ENCODE measurements at places on chromosomes 7 and 10.

DNA sequence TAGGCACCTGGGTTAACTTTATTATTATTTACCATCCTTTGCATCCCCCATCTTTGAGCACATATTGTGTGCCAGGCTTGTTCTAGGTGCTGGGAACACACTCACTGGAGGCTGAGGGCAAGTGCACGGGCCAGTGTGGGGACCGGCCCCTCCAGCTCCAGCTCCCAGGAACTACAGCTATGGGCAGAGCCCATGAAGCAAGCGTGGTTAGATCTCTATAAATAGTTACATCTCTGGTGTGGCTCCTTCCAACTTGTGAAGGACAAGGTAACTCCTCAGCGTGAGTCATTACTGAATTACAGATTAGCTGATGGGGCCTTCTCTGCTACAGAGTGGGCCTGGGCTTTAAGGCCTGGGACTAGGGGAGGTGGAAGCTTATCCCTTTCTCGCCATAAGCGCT is 583.5 kb downstream of the SDK1 start:
- DNase-seq = no peak

GRCh38 chr10:122657729-122658128 is 41.9 kb downstream of the C10orf120 start:
- no peak for DNase-seq

- no peak for DNase-seq
Measured at GRCh38 chr7:116692401-116693308, 20.7 kb downstream of the MET start.

DNA sequence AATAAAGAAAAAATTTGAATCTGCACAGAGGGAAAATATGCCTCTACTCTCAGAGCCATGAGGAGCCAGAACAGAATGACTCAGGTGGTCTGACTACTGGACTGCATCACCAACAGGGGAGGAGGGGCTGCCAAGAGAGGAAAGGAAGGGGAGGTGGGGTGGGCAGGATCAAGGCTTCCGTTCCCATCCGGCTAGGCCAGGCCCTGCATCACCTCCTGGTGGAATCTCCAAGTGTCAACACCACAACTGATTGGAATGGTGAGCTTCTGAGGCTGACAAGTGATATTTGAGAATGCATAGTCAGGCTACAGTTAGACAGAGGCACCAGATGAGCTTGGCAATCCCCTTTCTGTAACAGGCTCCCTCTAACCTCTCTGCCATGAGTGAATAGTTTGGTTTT is 10.4 kb upstream of the GPR26 start:
- DNase-seq = no peak

GRCh38 chr10:110556969-110557601 is 10.4 kb upstream of the SMC3 start:
- DNase-seq = no peak

DNA sequence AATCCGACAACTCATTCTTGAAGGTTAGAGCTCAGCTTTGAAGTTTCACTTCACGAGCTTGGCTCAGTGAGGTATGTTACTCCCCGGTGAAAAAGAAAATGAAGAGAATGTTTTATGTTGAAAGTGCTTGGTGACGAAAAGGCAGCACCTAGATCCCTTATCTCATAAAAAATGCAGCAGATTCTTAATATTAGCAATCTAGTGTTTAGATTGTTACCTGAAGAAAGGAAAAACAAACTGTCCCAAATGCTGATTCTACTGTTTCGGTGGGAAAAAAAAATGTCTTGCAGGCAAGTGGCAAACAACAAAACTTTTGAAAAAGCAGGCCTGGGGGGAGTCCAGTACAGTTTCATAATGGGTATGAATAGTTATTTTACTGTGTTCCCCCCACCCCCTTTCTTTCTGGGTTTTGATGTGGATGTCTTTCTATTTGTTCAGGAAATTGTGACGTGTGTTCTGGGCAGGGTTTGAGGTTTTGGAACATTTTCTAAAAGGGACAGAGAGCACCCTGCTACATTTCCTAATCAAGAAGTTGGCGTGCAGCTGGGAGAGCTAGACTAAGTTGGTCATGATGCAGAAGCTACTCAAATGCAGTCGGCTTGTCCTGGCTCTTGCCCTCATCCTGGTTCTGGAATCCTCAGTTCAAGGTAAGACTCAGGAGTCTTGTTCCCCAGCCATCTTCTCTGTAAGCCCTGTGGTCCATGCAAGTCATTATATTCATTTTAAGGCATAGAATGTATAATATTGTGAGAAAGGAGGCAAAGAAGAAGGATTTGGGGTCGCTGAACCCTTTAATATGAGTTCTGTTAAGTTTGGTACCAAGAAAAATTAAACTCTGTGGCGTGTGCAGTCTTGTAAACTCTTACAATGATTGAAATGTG is at the start of gene SRGN:
Gene SRGN, plus strand, starts transcription at position 514 of the 881 bp plus-strand sequence. Its CDS starts 55 bp downstream, at position 569.
- DNase-seq = no peak

GRCh38 chr7:125681508-125681907 is 751.9 kb upstream of the POT1 start:
- DNase-seq = no peak

DNA sequence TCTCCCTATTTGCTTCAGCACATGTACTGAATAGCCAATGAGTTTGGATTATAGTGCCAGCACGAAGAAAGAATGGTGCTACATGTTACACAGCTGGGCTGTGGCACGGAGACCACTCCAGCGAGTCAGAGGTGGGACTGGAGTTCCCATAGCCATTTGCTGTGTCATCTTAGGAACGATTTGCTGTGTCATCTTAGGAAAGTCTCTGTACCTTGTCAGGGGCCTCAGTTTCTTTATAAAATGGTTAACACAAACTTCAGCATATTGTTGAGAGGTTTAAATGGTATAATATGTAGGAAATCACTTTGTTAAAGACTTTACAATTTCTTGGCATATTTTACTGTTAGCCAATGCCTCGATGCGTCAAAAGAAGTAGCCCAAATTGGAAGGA is 609.4 kb downstream of the LRMDA start:
- DNase-seq = no peak

DNA sequence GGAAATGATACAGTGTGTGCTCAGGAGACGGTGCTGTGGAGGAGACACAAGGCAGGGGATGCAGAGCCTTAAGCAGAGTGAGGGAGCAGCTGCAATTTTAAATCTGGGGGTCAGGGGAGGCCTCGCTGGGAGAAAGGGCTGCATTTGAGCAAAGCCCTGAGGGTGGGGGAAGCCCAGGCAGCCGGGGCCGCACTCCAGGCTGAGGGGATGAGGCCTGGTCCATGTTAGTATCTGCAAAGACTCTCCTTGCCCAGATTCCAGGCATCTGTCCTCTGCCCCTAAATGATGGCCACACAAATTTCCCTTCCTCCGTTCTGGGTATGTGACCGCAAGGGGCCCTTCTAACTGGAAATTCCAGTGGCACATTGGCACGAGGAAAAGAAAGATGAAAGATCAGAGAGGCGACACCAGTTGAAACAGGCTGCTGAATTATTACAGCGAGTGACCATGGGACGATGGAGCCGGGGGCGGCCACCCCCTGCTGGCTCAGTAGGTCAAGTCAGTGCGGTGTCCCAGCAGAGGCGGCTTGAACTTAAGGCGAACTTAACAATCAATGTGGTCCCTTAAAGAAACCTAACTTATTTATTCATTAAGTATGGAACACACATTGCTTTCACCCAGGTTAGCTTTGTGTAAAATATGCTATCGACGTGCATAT is 62.3 kb upstream of the KAT6B start:
- DNase-seq = no peak

DNA sequence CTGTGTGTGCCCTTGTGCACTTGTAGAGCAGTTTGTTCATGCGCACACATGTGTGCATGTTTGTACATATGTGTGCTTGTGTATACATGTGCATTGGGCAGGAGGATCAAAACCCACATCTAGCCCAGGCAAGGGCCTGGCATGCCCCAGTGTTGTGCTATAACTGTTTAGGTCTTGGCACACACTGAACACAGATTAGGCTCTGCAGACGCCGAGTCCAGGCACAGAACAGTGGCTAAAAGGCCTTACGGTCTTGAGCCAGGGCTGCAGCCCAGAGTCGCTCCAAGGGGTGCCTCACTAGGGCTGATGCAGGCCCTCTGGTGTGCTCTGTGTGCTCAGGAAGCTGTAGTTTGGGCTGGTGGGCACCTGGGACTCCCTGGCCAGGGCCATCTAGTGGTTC is 55.7 kb downstream of the YKT6 start:
- no peak for DNase-seq

- no peak for DNase-seq
Measured at GRCh38 chr10:7932301-7933036, 114.2 kb downstream of the TAF3 start.

DNA sequence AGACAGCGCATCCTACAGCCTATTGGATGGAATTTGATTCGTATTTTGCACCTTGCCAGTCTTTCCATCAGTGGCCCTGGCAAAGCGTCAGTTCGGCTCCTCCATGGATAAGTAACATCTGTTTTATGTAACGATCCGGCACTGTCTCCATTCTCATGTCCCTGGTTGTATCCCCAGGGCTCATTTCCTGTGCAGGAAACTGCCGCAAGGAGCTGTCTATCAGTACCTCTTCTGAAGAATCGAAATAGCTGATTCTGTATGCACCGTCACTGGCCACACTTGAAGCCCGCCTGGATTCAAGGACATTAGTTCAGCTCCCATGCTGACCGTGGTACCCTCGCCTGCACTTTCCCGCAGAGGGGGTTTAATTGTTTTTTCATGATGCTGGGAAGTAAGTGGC is 53.1 kb upstream of the NPS start:
- DNase-seq = no peak

- DNase-seq = no peak
Measured at GRCh38 chr10:131795761-131796160, 105.0 kb upstream of the PPP2R2D start.

- no peak for DNase-seq
Measured at GRCh38 chr10:50536617-50537240, 87.0 kb downstream of the SGMS1 start.

- DNase-seq = no peak
Measured at GRCh38 chr7:28483908-28484605, 71.7 kb downstream of the CREB5 start.

DNA sequence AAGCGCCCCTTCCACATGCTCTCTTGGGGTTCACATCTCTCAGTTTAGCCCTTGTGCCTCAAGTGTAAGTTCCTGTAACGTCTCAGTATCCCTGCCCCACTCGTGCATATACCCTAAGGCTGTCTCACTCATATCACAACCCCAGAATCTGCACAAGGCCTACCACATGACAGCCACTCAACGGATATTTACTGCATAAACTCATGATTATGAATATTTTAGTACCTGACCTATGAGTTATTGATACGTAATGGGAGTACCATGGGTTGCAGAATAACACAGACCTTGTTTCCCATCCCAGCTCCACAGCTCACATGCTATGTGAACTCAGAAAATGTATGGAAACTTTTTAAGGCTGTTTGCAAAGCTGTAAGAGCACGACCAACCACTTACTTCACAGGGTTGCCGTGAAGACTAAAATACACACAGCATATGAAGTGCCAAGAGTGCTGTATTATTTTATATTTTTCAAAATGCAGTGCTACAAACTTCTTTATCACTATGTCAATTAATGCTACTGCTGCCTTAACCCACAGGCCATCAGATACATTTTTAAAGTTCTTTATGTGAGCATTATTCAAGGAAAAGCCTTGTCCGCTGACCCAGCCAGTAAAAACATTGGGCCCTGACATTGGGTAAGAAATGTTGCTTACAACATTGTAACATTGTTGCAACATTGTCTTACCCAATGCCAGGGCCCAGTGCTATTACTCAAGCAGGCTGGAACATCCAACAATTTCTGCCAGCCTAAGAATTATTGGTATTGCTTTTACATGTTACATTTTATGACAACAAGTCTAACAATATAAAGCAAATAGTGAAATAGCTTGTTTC is 97.2 kb downstream of the JAZF1 start:
- DNase-seq = no peak

DNA sequence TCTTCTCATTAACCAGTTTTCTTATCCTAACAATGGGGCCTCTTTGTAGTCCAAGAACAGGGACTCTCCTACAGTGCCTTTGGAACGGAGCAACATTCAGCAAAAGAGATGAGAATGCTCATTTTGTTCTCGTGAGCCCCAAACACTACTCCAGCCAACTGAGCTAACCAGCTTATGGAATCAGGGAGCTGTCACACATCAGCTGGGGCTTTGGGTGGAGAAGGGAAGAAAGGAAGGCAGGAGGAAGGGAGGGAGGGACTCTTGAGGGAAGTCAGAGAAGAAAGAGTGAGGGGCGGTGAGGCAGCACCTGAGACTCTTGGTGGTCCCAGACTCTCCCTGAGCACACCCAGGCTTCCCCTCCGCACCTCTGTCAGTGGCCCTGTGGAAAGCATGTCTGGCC is 123.1 kb downstream of the CLEC2L start:
- no peak for DNase-seq

DNA sequence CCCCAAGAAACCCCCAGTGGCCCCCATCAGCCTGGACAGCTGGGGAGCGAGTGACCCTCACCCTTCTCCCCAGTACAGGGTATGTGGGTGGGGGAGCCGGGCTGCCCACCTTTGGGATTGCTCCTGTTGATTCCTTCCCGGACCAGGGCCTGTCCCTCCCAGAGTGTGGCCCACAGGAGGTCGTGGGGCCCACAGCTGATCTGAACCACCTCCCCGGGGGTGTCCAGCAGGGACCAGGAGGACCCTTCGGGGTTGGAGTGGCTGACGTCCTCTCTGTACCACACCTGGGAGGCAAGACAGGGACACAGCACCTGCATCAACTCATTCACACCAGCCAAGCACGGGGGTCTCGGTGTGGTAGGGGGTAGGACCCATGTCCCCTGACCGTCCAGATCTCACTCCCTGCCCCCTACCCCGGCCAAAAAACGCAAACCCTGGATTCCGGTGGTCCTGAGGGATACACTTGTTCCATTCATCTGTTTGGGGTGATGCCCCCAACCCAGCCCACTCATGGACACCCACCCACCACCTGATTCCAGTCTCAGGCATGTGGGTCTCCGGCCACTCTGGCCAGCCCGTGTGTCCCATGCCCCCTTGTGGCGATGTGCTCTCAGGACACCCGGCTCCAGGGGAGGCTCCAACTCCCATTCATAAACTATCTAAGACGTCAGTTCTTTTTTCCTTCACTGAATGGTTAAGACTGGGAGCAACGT is 10.9 kb downstream of the TECPR1 start:
- no peak for DNase-seq

DNA sequence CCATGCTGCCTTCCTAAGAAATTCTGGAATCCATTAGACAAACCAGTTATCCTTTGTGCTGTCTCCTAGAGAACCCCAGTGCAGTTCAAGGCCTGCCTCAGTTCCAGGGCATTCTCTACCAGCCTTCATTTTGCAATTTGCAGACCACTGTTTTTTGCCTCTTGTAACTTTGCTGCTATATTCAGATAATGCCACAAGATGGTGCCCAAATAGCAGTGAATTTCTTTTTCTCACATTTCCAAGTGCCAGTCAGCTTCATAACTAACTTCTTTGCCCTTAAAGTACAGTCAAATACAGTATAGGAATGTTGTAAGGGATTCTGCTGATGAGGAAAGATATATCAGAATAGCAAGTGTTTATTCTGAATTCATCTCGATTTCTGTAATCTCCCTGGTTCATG is 25.2 kb downstream of the LOXL4 start:
- DNase-seq = peak; percentile 13

DNA sequence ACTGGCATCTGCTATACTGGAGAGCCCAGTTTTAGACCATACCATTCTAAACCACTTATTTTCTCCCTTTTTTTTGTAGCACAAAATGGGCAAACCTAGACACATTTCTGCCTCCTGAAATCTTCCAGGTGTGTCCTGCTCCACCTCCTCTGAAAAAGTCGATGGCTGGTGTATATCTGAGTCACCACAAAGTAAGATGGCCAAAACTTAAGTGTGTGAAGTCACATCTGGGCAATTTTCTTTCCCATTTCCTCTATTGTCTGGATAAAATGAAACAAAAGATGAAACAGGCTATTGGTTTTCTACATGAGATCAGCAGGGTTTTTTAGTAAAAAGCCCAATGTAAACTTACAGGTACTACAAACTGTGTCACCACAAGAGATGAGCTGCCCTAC is 65.5 kb downstream of the OSBPL3 start:
- no peak for DNase-seq

Measured in cerebellar nuclear complex (tissue), 1 donor.